ENCODE measurements at places on chromosomes 6 and 20.

GRCh38 chr6:31120151-31120915, at the start of gene CDSN:
Gene CDSN (minus strand): TSS chr6:31120446. CDS start chr6:31120419, 27 bp downstream.
- no peak for DNase-seq

DNA sequence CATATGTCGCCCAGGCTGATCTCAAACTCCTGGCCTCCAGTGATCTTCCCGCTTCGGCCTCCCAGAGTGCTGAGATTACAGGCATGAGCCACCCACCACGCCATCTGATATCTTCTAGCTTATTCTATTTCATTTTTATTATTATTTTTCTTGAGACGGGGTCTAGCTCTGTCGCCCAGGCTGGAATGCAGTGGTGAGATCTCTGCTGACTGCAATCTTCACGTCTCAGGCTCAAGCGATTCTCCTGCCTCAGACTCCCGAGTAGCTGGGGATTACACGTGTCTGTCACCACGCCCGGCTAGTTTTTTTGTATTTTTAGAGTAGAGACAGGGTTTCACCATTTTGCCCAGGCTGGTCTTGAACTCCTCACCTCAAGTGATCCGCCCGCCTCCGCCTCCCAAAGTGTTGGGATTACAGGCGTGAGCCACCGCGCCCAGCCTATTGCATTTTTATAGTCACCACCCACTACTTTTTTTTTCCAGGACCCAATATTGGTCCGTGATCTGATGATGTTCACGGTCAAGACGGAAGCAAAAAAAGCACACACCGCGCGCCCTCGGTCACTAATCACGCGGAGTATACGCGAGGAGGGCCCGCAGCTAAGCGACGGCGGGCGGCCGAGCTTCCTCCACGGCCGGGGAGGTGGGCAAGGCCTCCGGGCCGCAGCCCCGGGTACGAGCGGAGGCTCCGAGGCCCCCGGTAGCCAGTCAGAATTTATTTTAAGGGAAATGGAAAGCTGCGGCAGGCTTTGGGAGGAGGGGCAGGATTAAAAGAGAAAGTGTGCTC, 1.1 kb upstream of the LSM14B start:
- DNase-seq, result peak; percentile 76

DNA sequence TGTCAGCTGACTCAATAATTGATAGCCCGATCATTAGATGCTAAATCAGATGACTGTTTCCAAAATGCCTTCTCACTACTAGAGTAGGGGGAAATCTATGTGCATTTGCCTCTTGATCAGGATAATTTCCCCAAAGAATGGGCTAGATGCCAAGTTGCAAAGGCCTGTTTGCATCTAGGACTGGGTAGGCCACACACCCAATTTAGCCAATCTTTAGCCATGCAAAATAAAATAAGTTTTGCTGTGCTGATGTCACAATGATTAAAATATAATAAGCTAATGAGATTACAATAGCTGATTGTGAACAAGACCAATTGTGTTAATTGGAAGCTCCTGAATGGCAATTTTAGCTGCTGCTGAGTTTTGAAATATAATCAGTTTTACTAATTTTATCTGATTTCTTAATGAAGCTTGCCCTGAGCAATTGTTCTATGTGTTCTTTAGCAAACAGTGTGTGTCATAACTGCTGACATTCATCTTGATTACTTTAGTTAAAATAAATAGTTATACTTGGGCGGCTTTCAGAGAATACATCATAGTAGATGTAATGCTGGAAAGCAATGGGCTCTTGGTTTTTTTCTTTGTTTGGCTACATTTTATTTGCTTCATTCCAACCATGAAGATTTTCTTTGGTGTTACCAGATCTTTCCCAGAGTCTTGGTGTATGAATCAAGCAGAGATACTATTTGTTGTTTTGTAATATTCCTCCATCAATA, 973.2 kb upstream of the SLC35B3 start:
- DNase-seq, result no peak

DNA sequence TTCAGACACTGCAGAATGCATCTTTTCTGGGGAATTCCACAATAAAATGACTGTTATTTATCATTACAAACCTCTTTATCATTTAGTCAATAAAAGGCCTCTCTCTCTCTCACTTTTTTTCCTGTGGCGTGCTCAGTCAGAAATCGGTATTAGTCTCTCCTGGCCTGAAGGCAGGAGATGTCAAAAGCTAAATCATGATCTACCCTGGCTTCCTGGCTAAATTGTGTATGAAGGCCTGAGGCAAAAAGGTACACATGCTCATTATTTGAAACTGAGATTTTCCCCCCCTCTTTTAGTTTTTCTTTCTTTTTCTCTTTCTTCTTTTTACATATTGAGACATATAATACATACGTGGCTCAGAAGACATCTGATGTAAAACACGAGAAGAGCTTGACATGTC, 375.0 kb upstream of the SLC35B3 start:
- no peak for DNase-seq

DNA sequence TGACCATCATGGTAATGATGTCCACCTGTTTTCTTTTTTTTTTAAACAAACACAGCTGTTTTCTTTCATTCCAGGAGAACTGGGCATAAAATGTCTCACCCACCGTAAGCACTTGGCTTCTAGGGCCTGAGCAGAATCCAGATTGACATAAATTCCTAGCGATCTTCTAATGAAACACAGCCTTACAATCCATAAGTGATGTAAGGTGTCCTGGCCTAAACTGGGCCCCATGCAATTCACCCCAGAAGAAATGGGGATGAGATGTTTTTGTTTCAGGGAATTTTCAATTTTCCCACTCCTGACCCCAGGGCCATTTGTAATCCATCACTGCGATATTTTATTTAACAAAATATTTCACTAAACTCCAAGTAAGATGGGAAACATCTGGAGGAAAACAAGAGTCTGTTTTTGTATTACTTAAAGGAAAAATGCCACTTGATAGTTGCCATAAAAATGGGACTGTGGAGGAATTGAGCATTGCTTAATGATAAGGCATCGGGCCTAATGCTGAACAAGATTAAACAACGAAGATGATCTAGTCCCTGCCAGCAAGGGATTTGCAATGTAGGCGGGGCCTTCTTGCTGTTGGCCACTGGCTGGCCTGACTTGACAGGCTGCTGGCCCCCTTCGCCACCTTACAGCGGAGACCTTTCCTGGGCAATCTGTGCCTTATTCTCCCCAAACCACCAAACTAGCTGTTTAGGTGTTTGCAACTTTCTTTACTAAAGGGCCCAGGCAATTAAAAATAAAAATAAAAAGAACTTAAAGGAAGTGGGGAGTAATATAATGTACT, 183.7 kb downstream of the CD109 start:
- DNase-seq, result no peak

DNA sequence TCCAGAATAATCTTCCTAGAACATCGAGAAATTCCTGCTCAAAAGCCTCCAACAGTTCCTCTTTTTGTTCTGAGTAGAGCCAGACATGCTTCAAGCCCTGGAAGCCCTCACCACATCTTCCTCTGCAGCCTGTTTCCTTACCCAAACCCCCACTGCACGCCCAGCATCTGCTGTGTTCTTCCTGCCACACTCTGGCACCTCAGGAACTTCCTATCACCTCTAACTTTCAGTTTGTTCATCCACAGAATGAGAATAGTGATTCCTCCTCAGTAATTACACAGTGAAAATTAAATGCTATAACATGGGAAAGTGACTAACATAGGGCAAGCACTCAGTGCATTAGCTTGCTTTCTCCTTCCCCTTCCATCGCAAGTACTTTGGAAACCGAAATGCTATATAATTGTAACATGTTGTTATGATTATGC, 26.3 kb downstream of the C6orf89 start:
- DNase-seq, result no peak

DNA sequence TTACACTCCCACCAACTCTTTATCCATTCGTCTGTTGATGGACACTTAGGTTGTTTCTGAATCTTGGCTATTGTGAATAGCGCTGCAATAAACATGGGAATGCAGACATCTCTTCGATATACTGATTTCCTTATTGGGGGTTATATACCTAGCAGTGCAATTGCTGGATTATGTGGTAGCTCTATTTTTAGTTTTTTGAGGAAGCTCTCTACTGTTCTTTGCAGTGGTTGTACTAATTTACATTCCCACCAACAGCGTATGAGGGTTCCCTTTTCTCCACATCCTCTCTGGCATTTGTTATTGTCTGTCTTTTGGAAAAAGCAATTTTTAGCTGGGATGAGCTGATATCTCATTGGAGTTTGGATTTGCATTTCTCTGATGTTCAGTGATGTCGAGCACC, 4.6 kb upstream of the PFDN4 start:
- DNase-seq, result no peak

- no peak for DNase-seq
Measured at GRCh38 chr6:90135667-90136066, 161.0 kb downstream of the BACH2 start.

DNA sequence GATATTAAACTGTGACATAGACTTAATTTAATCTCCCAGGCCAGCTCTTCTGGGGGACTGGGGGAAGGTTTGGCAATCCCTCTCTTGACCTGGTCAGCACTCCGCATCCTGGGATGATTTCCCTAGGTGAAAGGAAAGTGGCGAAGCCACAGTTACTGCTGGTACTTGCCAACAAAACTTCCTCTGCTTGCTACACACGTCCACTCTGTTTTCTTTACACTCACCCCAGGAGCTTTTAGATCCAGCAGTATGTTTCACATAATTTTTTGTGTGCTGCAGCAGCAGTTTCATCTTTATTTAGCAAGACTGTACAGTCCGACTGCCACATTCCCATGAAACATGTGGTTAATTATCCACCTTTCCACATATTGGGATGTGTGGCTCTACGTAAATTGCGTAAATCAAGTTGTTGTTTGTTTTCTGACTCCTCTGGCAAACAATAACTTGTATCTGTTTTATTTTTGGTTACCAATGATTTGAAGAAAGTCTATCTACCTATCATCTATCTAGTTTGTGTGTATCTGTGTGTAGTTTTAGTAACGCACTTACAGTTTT, 284.0 kb downstream of the PHF3 start:
- DNase-seq, result peak; percentile 34

GRCh38 chr6:33980176-33981175, 165.4 kb downstream of the GRM4 start:
- no peak for DNase-seq

DNA sequence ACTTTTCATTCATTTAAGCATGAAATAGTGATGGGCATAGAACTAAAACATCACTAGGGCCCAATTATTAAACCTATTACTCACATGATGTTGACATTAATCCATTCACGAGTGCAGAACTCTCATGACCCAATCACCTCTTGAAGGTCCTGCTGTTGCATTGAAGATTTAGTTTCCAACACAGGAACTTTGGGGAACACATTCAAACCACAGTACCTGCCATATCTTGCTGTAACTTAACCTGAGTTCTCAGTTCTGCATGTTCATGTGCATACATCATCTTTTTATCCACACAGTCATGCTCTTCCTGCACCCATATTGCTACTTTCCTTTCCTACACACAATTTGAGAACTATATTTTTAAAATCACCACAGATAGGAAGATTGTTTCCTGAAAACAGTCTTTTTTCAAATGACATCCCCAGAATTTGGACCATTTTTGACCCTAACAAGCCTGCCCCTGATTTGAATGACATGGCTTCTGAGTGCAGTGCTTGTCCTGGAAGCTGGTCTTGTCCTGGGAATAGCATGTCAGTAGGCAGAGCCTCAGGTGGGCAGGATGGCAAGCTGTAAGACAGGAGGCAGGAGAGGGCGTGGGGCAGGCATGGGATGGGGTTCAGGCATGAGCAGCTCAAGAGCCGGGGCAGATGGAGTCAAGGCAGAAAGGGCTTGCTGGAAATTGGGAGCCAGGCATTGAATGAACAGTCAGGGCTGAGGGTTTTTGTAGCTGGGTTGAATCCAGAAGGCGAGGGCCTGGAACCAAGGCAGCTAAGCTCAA, 49.2 kb upstream of the FOXC1 start:
- no peak for DNase-seq

- peak; percentile 79 for DNase-seq
Measured at GRCh38 chr6:21005816-21006570, 471.7 kb downstream of the CDKAL1 start.

- DNase-seq, result no peak
Measured at GRCh38 chr6:150977281-150977680, 111.8 kb downstream of the MTHFD1L start.

GRCh38 chr6:157951828-157952227, 29.8 kb upstream of the SYNJ2 start:
- no peak for DNase-seq

DNA sequence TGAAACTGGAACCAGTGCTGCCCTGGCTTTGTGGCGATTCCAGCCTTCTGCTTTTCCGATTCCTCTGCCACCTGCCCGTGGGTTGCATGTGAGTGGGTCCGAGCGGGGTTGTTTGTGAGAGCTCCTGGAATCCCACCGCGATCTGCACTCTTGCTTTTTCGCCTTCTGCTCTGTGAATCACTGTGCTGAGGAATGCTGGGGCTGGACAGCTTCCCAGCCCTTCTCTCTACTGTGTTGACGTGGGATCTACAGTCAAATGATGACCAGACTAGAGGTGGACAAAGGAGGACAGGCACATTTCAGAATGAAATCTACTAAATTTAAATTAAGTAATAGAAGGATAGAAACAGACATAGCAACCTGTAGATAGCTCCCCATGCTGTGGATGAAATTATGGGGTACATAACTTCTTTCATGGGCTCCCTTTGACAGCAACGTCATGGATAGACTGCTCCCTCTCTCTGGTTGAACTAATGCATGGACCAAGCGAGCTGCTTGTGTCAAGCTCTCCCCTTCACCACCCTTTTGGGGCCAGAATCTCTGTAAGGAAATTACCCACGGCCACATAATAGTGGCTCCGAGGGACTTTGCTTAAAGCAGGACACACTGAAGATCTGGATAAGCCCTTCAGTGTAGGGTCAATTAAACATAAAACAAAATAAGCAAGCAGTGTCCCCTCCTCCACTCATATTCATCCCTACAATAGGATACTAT, 2.0 kb downstream of the FNDC1 start:
- peak; percentile 66 for DNase-seq

DNA sequence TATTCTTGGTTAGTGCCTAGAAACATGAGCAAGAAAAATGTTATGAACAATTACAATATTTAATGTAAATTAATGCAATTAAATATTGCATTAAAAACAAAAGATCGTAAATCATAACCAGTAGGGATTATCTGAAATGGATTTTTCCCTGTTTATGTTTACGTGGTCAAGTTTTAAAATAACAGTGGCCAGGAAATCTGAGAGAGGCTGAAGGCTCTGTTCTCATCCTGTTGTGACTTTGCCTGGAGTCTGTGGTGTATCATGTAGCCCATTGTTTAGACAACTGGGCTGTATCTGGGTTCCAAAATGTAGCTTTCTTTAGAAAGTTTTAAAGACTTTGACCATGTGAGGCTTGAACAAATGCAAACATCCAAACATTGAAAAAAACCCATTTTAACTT, 2.4 kb downstream of the MYO6 start:
- no peak for DNase-seq

DNA sequence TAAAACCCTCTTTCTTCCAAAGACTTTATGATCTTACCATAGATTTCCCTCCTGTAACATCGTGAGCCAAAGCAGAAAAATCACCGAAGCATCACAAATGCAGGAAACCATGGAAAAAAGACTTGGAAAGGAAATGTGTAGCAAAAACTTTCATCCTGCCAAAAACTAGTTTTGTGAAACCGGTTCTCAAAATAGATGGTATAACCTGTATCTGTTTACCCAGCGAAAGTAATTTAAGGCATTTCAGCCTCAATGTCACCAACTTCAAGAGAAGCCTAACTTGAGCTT, 213.9 kb downstream of the ZNF217 start:
- no peak for DNase-seq
